BJ (cell line): ENCODE measurements at places on chromosomes 6 and 20.

GRCh38 chr6:6688951-6689350 is 100.4 kb downstream of the LY86 start:
- no peak for DNase-seq

DNA sequence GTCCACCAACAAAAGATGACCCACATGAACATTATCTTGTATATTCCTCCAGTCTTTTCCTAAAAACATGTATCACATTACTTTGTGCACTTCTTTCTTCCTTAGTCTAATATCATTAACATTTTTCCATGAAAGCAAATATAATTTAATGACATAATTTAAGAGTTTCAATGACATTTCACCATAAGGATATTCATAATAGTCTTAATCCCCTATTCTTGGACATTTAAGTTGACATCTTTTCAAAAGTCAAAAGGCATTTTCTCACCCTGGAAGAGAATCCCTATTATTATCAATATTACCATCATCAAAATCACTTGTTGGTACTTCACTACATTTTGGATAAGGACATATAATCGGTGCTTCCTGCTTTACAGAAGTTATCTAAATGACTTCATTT is 31.3 kb downstream of the EPHA7 start:
- DNase-seq, result no peak

- DNase-seq, result no peak
Observed at GRCh38 chr6:139137706-139138105, 2.8 kb downstream of the HECA start.

DNA sequence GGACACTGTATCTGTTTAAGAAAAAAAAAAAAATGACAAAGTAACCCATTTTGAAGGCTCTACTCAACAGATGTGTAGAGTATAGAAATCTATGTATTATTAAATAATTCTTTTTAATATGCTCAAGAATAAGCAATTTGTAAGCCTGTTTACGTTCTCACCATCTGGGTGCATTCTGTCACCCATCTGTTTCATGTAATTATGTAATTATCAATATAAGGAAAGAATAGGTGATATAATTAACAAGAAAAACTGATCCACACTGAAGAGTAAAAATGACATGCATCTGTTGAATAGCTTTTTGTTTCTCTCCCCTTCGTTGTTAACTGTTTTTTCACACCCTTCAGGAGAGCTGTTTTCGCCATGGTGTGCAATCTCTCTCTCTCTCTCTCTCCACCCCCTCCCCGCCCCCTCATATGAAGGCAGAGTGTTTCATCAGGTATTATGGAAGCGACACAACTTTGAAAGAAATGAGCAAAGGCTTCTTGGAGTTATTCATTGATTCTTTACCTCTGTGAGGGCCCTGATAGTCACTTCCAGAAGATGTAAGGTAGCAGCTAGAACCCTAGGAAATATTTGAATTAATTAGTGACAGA is 154.3 kb upstream of the INSM1 start:
- no peak for DNase-seq

GRCh38 chr6:32983964-32984621 is 15.7 kb downstream of the BRD2 start:
- no peak for DNase-seq

- no peak for DNase-seq
Observed at GRCh38 chr6:109893606-109894005, 84.5 kb upstream of the GPR6 start.

DNA sequence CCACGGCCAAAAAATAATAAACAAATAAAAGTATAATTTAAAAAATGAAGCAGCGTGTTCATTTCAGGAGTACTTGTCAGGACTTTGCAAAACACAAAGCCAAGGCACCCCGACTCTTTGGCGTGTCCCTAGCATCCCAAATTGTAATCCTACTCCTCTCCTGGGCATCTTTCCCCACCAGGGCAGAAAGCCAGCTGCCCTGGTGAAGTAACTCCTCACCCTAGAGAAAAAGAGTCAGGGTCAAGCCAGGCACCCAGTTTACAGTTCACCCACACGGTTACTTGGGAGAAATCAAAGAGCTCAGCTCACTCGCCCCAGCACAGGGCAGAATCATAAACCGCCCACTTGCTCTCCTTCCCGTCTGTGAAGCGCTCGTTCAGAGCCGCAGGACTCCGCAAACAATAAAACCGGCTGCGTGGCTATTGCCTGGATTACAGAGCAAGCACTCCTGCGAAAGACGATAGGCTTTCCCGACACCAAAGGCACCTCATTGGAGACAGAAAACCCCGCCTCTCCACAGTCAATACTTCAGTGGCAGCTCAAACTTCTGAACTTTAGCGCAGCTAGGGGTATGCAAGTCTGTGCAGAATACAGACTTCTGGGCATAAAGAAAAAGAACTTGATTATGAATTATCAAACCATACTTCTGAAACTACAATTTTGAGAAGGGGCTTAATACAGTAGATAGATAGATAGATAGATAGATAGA is 73.0 kb upstream of the NHSL1 start:
- peak; percentile 31 for DNase-seq

GRCh38 chr6:168387911-168388310 is 53.1 kb upstream of the SMOC2 start:
- no peak for DNase-seq

DNA sequence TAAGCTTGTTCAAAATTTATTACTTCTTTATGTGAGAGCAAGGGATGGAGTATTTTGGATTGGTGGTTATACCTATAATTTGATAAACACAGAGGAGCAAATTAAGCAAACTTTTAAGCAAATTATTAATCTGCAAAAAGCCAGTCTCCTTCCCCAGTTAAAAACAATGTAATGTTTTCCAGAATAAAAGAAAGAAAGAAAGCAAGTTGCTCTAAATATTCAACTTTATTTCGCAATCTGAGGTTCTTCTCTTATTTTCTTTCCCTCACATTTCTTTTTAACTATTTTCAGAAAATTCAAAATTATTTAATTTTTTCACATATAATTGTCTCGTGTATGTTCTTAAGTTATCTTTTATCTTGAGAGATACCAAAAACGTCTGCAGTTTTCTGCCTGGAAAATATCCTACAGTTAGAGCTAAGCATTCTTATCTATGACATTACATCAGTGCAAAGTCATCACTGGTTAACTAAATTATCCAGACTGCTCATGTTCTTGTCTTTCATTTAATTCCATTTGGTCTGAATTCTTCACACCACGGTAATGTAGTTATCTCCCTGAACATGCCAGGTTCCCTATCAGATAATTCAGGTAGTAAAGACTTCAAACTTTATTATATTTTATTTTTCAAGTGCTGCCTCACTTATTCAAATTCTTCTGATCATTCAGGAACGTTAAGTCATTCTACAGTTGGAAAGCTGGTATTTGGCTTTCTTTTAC is 3.3 kb upstream of the CNKSR3 start:
- DNase-seq, result no peak

DNA sequence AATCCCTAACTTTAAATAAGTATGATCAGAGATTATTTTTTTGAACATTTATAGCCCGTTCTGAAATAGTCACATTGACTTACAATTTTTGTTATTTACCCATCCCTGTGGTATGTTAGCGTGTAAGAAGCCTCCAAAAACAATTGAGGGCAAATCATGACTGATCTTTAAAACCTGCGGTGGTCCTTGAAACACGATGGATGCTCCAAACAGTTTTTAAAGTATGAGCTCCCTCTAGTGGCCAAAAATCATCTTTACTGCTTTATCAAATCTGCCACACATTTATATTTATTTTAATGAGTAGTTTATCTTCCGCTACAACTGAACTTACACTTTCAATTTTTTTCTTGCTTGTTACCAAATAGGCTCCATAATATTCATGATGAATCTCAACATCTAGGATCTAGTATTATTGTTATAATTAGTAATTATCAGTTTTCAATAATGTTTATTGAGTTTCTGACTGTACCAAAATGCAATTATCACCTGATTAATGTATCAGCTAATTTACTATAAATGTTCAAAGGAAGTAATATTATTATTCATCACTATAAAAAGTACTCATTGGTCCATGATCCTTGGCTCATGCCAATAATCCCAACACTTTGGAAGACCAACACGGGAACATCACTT is 52.2 kb downstream of the MARCKS start:
- no peak for DNase-seq

GRCh38 chr6:96980142-96980541 is 55.6 kb downstream of the KLHL32 start:
- no peak for DNase-seq

- DNase-seq, result no peak
Observed at GRCh38 chr6:111162504-111162903, 75.2 kb downstream of the SLC16A10 start.

DNA sequence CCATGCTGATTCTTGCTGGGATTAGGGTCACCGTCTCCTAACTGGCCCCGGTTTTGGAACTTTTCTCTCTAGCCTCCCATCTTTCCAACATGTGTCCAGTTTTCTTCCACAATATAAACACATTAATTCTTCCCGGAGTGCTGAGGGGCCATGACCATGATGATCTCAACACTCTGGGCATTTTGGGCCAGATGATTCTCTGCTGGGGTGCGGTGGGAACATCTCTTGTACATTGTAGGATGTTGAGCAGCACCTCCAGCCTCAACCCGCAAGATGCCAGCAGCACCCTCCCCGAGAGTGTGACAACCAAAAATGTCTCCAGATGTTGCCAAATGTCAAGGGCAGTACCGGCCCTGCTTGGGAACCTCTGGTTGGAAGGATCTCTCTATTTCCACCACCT is 164.8 kb downstream of the TFAP2C start:
- DNase-seq, result no peak

DNA sequence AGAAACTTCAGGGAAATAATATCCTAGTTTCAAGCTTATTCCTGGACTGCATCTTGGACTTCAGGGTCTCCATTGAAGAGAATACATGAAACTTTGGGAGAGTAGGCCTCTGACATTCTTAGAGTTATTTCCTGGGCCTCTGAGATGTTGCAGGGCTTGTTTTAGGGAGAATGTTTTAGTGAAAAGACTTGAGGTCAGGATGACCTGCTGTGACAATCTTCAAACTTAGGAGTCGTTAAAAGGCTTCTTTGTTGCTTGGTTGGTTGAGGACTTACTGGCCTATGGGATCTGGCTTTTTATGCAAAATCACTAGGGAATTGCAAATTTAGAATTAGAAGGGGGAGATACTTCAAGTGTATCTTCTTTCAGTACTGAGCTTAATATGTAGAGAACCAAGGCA is 613.2 kb upstream of the FLRT3 start:
- DNase-seq, result no peak

- DNase-seq, result no peak
Observed at GRCh38 chr6:79610306-79611009, 20.7 kb upstream of the SH3BGRL2 start.

- no peak for DNase-seq
Observed at GRCh38 chr6:53982366-53983050, 128.7 kb upstream of the MLIP start.

GRCh38 chr6:97203343-97203742 is 79.7 kb downstream of the MMS22L start:
- DNase-seq, result no peak

- no peak for DNase-seq
Observed at GRCh38 chr6:135280375-135281136, 99.4 kb downstream of the MYB start.

DNA sequence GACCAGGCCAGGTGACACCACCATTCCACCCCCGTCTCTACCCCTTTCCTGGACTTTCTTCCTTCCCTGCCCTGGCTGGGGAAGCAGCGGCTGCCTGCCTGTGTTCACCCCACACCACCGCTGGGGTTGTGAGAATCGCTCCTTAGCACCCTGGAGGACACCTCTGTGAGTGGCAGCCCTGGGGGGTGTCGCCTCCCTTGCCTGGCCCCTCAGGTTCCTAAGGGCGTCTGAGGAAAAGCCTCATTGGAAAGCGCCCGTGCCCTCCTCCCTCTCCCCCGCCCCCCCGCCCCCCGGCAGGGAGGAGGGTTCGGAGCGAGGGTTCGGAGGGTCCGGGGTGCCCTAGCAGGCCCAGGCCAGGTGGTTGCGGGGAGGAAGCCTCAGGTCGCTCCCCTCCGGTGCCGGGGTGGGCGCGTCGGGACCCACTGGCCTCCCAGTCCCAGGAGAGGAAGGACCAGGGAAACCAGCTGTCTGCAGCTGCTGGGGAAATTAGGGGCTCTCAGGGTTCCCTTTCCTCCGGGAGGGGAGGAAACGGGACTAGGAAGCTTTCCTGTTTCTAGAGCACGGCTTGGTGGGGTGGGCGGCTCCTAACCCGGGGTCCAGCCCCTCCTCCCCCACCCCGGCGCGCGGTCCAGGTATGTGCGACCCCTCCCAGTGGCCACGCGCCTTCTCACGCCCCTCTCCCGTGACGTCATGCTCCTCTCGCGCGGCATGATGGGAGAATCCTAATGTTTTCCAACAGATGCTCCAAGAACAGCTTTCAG is at the start of gene PHACTR3:
Gene PHACTR3, plus strand, starts transcription at position 760 of the 761 bp plus-strand sequence. CDS start 475 bp downstream, outside the sequence.
- DNase-seq, result no peak

DNA sequence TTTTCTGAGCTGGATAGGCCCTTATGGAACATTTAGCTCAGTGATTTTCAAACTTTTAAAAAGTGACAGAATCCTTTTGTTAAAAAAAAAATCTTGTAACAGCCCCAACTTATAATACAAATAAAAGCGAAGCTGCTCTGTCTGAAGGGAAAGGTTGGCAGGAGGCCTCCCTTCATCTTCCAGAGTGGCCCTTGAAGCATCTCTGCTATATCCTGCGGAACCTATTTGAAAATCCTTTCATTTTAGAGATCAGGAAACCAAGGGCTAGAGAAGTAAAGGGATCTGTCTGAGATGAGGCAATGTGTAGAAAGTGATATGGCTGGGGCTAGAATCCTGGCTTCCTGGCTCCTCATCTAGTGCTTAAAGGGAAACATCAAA is 107.8 kb downstream of the UBE3D start:
- DNase-seq, result no peak

DNA sequence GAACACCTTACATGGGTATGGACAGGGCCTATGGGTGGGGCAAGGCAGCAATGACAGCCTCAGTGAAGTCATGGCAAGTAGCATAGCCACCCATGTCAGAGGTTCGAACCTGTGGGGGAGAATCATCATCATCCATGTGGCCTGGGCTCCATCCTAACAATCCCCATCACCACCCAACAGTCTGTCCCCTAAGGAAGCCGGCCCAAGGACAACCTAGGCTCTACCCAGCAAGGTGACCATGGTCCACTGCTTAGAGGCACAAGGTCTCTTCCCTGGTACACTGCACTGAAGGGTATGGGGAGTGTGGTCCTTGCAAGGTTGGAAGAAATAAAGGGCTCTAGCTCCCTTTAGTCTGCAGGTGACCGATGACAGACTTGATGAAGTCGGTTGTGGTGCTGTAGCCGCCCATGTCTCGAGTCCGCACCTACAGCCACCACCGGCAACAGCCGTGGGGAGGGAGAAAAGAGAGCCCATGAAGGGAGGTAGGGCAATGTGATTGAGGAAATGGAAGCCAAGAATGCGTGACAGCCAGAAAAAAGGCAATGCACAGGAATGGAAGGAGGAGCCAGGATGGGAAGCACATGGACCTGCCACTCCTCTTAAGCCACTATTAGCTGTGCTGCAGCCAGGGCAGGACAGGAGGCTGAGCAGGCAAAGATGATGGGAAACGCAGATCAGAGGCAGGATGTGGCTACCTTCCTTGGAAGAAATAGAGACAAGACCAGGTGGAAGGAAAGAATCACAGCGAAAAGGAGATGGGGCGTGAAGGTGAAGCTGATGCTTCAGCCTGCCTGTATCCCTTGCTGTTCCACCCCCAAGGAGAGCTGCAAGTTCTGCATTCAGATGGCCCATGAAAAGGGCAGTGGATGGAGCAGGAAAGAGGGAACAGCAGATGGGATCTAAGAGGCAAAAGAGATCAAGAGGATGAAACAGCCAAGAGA is 5.3 kb downstream of the IDH3B start:
- DNase-seq, result no peak

- no peak for DNase-seq
Observed at GRCh38 chr6:13577926-13578325, 3.5 kb downstream of the SIRT5 start.
